ENCODE measurements at places on chromosomes 2 and 18. TPM values are rescaled to one million over a fixed set of nuclear protein-coding genes. Genes with fewer than 3 reads are reported as not detected.

The COLEC12 gene
- total RNA-seq, result not detected

- no peak for DNase-seq
Observed at GRCh38 chr2:43927442-43927841, 68.3 kb downstream of the LRPPRC start.

- peak; percentile 45 for DNase-seq
Observed at GRCh38 chr18:36688020-36688965, 140.5 kb downstream of the TPGS2 start.

DNA sequence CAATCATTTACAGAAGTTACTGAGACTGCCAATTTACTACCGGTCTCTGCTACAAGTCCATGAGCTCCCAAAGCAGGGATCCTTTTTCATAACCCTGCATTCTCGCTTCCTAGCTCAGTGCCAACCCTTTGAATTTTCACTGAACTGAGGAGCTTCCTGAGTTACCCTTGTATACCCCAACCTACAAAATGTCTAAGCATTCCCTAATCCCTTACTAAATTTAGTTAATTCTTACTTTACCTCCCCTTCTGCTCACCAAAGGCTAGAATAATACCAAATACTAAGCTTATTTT lies 9.6 kb downstream of the MAT2A start:
- DNase-seq, result no peak

The MYO5B gene
- total RNA-seq, result not detected

- DNase-seq, result peak; percentile 57
Observed at GRCh38 chr2:9739531-9739964, 103.7 kb upstream of the TAF1B start.

DNA sequence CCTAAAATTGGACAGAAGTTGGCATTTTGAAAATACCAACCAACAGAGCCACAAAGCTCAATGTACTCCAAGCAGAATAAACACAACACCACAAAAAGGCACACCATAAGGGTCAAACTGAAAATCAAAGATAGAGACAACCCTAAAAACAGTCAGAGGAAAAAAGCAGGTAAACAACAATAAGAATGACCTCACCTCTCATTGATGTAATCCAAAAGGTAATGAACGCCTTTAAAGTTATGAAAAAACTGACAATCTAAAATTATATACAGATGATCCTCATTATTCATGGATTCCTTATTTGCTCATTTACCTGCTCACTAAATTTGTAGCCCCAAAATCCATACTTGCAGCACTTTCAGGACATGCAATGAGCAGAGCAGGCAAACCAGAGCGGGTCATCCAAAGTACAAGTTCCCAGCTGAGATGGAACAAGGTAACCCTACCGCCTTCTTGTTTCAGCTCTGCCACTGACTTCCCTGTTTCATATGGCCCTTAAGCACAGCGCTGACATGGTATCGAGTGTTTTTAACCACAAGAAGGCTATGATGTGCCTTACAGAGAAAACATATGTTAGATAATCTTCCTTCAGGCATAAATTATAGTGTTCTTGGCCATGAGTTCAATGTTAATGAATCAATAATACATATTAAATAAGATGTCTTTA lies 17.0 kb downstream of the RTN4 start:
- no peak for DNase-seq

DNA sequence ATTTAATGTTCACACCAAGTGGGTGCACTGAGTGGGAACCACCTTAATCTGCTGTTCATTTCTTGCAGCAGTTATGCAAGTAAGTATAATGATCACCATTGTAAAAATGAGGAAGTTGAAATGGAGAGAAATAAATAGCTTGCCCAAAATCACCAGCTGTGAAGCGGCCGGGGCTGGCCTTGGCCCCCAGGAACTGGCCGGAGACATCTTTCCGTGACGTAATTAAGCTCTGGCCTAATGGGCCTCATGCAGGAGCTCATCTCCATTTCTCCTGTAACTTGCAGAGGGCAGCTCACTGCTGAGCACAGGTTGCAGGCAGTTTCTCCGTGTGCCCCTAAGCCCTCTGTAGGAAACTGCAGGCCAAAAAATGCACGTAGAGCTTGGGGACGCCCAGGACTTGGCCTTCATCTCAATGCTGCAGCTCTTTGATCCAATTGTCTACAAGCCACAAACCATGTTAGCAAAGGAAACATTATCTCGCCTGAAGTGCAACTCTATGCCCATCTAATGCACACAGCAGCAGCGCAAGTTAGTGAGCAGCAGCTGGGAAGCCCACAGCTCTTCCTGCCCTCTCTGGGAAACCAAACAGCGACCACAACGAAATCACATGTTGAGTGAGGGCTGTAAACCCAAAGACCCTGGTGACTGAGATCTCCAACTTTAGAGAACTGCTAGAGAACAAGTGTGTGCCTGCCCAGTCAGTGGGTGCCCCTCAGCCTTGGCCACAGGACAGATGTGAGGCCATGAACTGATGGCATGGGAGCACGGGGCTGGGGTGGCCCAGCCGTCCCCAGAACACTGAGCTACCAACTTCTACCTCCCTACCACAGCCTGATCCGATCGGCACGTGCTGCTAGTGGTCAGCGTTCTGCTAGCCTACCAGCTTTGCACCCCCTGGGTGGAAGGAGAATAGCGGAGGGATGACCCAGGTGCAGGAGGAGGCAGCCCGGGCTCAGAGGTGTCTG lies 28.8 kb downstream of the APCDD1 start:
- no peak for DNase-seq

GRCh38 chr2:127146820-127147502 lies 40.0 kb upstream of the BIN1 start:
- no peak for DNase-seq
